ENCODE measurements at places on chromosomes 1 and 21.

- DNase-seq, result no peak
Observed at GRCh38 chr1:5647234-5647633, 345.0 kb downstream of the NPHP4 start.

- DNase-seq, result no peak
Observed at GRCh38 chr1:4755301-4755845, 101.0 kb downstream of the AJAP1 start.

DNA sequence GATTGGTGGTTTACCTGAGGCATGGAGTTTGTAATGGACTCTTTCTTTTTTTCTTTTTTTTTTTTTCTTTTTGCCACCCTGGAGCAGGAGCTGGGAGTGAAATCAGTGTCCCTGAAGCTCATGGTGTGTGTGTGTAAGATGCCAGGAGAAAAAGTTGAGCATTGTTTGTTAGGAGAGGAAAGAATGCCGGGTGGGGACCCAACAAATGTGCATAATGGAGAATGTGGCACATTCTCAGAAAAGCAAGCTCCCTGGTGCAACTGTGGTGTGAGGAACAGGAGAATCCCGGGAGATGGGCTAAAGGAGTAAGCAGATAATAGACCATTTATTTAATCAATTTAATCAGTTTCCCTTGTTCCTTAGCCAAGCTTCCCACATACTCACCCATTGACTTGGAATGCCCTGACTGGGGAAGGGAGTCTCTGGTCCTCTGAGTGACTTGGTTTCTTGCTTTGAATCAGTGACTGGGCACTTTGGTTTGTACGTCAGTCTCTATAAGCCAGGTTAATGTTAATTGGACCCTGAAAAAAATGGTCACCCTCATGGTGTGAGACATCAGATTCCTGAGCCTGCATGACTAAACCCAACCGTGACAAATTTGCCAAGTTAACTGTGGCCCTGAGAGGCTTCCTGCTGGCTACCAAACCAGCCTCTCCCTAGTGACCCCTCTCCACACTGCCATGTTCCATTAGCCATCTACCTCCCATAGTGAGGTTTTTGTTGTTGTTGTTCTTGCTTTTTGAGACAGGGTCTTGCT is 43.9 kb upstream of the ITPKB start:
- DNase-seq, result no peak

- DNase-seq, result no peak
Observed at GRCh38 chr1:57222801-57223200, 201.1 kb downstream of the DAB1 start.

DNA sequence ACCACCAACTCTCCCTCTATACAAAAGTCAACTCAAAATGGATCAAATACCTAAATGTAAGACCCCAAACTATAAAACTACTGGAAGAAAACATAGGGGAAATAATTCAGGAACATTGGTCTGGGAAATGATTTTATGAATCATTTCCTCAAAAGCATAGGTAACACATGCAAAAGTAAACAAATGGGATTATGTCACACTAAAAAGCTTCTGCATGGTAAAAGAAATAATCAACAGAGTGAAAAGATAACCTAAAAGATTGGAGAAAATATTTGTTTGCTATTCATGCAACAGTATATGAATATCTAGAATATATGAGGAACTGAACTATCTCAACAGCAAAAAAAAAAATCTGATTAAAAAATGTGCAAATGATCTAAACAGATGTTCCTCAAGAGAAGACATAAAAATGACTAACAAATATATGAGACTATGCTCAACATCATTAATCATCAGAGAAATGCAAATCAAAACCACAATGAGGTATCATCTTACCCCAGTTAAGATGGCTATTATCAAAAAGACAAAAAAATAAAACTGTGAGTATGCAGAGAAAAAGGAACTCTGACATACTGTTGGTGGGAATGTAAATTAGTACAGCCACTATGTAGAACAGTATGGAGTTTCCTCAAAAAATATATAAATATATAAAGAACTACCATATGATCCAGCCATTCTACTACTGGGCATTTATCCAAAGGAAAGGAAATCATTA is 47.8 kb downstream of the VCAM1 start:
- DNase-seq, result no peak

GRCh38 chr1:116474921-116475849 is 95.6 kb downstream of the CD58 start:
- peak; percentile 54 for DNase-seq

- DNase-seq, result no peak
Observed at GRCh38 chr1:30307182-30307581, 416.2 kb downstream of the MATN1 start.

GRCh38 chr21:29893687-29894086 is 46.1 kb downstream of the GRIK1 start:
- DNase-seq, result no peak

GRCh38 chr1:178485541-178485981 is 11.2 kb downstream of the CLEC20A start:
- no peak for DNase-seq

DNA sequence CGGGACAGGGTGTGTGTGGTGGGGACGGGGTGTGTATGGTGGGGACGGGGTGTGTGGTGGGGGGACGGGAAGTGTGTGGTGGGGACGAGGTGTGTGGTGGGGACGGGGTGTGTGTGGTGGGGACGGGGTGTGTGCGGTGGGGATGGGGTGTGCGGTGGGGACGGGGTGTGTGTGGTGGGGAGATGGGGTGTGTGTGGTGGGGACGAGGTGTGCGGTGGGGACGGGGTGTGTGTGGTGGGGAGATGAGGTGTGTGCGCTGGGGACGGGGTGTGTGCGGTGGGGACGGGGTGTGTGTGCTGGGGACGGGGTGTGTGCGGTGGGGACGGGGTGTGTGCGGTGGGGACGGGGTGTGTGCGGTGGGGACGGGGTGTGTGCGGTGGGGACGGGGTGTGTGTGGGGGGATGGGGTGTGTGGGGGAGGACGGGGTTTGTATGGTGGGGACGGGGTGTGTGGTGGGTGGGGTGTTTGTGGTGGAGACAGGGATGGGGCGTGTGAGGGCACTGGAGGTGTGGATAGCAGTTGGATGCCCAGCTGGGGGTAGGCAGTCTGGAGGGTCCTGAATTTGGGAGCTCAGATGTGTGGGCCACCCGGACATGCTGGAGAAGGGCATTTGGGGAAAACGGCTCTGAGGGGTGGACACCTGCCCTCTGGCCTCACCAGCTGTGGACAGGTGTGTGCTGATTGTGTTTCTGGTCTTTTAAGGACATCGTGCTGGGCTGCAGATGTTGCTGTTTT is 16.9 kb downstream of the IBA57 start:
- DNase-seq, result no peak

GRCh38 chr1:160950657-160951056 is 4.0 kb downstream of the ITLN2 start:
- no peak for DNase-seq

- DNase-seq, result no peak
Observed at GRCh38 chr1:224896130-224896781, 33.2 kb upstream of the DNAH14 start.

DNA sequence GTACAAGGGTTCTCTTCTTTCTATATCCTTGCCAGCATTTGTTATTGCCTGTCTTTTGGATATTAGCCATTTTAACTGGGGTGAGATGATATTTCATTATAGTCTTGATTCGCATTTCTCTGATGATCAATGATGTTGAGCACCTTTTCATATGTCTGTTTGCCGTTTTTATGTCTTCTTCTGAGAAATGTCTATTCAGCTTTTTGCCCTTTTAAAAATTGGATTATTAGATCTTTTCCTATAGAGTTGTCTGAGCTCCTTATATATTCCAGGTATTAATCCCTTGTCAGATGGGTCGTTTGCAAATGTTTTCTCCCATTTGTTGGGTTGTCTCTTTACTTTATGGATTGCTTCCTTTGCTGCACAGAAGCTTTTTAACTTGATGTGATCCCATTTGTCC is 19.4 kb upstream of the MRPS14 start:
- no peak for DNase-seq

- DNase-seq, result peak; percentile 50
Observed at GRCh38 chr1:216750031-216750627, 26.9 kb upstream of the ESRRG start.

- no peak for DNase-seq
Observed at GRCh38 chr1:247343801-247344200, 12.1 kb upstream of the ZNF496 start.

GRCh38 chr1:184276416-184276815 is 110.4 kb upstream of the C1orf21 start:
- no peak for DNase-seq

DNA sequence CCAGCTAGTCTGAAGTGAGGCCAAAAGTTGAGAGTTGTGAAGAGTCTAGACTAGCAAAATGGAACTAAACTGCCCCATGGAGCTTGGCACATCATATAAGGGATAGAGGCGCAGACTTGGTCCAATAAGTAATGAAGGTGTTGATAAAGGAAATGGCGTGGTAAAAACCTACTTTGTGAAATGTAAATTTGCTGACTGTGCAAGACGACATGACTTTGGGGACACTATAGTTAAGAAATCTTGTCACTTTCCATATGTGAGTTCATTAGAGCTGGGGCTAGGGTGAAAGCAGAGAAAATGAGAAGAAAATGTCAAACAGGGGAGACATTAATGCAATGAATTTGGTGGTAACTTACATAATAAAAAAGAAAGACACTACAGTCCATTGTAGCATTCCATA is 50.1 kb downstream of the CLDN17 start:
- no peak for DNase-seq

DNA sequence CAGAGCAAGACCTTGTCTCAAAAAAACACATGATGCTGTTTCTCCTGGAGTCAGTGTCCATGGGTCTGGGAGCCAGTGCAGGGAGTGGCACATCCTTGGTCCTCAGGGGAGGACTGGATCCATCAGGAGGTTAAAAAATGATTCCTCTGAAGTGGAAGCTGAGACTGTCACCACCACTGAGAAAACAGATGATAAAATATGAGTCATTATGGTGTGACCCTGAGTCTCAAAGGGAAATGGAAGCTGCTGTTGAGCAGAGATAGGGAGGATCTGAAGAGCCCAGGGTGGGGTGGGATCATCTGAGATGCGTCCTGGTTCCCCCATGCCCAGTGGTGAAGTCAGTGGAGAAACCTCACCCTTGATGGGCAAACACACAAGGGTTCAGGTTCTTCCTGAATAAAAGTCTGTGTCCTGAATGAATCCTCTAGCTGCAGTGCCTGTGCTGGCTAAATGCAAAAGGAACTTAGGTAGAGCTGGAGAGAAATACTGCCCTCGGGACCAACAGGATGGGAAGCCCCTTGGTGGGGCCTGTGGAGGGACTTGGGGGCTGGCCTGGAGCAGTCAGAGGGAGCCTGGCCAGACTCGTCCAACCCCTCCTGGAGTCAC is 61.6 kb upstream of the TENT5B start:
- no peak for DNase-seq

DNA sequence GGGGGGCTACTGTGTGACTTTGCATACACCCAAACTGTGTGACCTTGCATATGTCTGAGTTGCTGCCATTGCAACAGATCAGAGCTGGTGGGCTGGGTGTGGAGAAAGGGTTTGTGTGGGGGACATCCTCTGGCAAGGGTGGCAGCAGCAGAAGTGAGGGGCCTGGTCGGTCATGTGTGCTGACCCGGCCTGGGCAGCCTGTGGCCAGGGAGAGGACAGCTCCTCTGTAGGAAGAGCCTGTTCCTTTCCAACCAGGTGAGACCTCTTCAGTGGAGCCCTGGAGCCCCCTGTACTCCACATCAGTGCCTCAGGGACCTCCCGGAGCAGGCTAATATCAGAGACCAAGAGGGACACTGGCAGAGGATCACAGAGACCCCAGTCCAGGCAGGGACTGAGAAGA is 8.3 kb downstream of the PCSK9 start:
- no peak for DNase-seq

- DNase-seq, result no peak
Observed at GRCh38 chr1:222168621-222169020, 379.3 kb downstream of the HHIPL2 start.

- DNase-seq, result no peak
Observed at GRCh38 chr1:162984699-162985098, 84.5 kb upstream of the RGS4 start.

GRCh38 chr1:237879195-237879594 is 11.5 kb downstream of the ZP4 start:
- no peak for DNase-seq

DNA sequence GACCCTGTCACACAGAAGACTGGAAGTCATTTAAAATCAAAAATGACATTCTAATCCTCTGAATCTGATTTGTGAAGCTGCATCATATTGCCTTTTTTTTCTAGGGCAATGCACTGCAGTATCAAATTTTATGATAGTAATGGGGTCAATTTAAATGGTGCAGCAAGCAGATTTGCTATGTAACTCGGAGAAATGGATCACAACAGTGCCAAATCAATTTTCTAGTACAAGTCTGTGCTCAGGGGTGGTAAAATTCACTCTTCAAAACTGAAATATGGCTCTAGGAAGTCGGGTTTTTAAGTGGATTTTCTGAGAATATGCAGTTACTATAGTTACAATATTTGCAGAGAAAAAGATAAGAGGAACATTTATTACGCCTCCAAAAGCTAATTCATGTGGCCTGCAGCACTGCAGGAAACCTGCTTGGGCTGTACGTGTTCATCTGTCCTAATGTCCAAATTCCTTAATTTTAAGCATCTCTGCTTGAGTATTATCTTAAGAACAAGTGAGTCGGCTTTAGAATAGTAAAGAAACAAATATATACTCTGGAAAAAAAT is 31.5 kb downstream of the HLCS start:
- DNase-seq, result no peak

DNA sequence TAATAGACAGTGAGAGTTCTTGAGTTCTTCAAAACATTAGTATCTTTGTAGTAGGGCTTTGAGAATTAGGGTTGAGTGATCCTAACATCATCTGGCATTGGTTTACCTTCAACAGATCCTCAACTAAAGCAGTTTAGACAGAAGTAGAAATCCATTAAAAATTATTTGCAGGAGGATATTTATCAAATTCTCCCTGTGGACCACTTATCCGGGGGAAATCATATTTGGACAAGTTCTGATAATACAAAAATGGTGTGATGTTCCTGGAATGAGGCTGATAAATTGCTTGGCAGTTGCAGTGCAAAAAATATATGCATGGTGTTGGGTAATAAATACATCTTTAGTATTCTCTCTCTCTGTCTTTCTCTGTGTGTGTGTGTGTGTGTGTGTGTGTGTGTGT is 115.1 kb upstream of the CHODL start:
- DNase-seq, result no peak

- peak; percentile 81 for DNase-seq
Observed at GRCh38 chr1:34597877-34598514, 156.9 kb upstream of the GJB5 start.

DNA sequence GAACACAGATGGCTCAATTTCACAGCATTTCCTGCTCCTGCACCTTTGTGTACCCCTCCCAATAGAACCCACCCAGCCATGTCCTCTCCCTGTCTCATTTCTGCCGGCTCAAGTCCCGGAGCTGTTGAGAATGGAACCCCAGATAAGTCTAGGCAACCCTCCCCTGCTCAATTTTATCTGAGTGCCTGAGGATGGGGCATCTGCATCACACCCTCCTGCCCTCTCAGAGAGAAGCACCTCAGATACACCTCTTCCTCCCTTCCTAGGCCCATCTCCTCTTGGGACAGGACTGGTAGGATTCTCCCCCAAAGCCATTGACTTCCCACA is 1.1 kb downstream of the KIF21B start:
- no peak for DNase-seq

GRCh38 chr1:198889749-198890148 is 250.9 kb downstream of the PTPRC start:
- no peak for DNase-seq

- no peak for DNase-seq
Observed at GRCh38 chr1:107407011-107407410, 266.2 kb downstream of the NTNG1 start.
